ENCODE measurements at places on chromosomes 2 and 18.
A peak's percentile ranks its signal among the peaks of the same experiment; 100 is the strongest.

GRCh38 chr18:3368193-3368592 lies 81.8 kb upstream of the TGIF1 start:
- DNase-seq, result no peak

DNA sequence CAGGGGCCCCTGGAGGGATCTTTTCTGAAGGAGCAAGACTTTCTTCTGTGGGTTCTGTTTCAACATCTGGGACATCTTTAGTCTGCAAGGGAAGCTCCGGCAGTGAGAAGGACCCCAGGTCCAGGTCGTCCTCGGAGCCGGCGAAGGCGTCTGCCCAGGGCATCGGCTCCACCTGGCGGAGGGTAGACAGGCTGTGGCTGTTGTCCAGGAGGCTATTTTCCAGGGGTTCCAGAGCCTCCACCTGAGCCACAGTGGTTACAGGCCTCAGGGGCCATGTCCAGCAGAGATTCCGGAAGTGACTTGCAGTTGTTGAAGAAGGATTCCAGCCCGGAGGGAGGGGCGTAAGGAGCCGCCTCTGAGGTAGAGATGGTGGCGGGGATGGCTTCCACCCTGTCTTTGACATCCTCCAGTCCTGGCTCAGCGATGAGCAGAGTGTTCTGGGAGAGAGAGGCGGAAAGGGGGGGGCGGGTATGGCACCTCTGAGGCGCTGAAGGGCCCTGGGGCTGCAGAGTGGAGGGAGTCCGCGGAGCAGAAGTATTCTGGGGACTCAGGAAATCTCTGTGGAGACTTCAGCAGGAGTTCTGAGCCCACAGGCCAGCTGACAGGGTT lies 891.3 kb upstream of the LRRTM1 start:
- no peak for DNase-seq

GRCh38 chr2:100502782-100503181 lies 32.5 kb downstream of the NMS start:
- DNase-seq, result no peak

GRCh38 chr2:218217360-218218267 lies 625 bp downstream of the ARPC2 start:
- peak; percentile 71 for DNase-seq

GRCh38 chr2:55213822-55214221 lies 18.3 kb downstream of the CLHC1 start:
- no peak for DNase-seq

GRCh38 chr2:191296083-191297006 lies 51.1 kb downstream of the MYO1B start:
- DNase-seq, result no peak

- DNase-seq, result no peak
Measured at GRCh38 chr2:182668671-182669070, 47.4 kb upstream of the DNAJC10 start.

- DNase-seq, result no peak
Measured at GRCh38 chr2:235573331-235574221, 79.7 kb downstream of the AGAP1 start.

- DNase-seq, result peak; percentile 43
Measured at GRCh38 chr18:45974088-45974536, 7.0 kb upstream of the EPG5 start.

DNA sequence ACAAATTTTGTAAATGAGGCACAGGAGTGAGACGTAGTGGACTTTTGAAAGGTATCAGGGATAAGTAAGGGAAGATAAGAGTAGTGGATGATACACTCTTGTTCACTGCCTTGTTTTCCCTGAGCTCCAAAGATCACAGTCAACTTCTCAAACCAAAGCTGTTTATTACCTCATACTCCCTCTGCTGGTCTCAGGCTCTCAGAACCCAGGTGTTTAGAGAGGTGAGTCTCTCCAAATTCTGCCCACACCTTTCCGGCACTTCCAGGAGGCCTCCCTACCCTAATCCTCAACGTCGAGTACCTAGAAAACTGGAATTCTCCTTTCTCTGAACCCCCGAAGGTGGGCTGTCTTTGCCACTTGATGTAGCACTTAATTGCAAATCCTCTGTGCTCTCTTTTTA lies 621.1 kb downstream of the BCL11A start:
- DNase-seq, result no peak

- no peak for DNase-seq
Measured at GRCh38 chr2:168801961-168802858, at the start of gene NOSTRIN. Gene NOSTRIN, plus strand, starts transcription at chr2:168802637. Its CDS starts 10 bp downstream, at chr2:168802647.

GRCh38 chr2:107738266-107738665 lies 88.4 kb upstream of the RGPD4 start:
- no peak for DNase-seq

- no peak for DNase-seq
Measured at GRCh38 chr2:79619976-79620375, 107.1 kb downstream of the CTNNA2 start.

GRCh38 chr18:6022074-6022444 lies 126.7 kb upstream of the TMEM200C start:
- DNase-seq, result no peak

GRCh38 chr2:143937723-143938350 lies 582.1 kb downstream of the ZEB2 start:
- DNase-seq, result no peak

DNA sequence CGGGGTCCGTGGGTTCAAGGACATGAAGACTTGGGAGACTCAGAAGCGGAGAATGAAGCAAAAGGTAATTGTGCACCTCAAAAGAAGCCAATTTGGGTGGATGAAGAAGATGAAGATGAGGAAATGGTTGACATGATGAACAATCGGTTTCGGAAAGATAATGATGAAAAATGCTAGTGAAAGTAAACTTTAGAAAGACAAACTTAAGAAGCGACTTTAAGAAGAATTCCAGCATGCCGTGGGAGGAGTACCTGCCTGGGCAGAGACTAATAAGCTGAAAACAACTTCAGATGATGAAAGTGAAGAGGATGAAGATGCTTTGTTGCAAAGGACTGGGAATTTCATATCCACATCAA lies 43.5 kb downstream of the PSTPIP2 start:
- DNase-seq, result no peak

GRCh38 chr18:78873926-78874500 lies 105.6 kb upstream of the SALL3 start:
- no peak for DNase-seq

DNA sequence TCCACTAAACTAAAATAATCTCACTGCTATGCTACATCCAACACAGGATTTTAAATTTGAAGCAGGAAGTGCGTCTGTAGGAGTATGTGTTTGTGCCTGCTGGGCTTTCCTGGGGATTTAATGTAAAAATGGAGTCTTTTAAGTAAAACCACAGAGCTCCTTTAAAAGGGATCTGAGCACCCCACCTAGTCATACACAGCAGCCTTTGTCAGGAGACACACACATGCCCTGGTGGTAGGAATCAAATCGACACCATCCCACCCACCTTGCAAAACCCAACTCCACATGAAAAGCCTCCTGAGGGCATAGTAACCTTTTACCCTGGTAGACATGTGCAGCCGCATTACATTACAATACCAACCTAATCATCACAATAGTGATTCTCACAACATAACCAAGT lies 29.1 kb downstream of the UXS1 start:
- no peak for DNase-seq

GRCh38 chr2:141595316-141595920 lies 535.4 kb downstream of the LRP1B start:
- DNase-seq, result no peak

GRCh38 chr2:159609811-159610549 lies 6.4 kb downstream of the BAZ2B start:
- no peak for DNase-seq

DNA sequence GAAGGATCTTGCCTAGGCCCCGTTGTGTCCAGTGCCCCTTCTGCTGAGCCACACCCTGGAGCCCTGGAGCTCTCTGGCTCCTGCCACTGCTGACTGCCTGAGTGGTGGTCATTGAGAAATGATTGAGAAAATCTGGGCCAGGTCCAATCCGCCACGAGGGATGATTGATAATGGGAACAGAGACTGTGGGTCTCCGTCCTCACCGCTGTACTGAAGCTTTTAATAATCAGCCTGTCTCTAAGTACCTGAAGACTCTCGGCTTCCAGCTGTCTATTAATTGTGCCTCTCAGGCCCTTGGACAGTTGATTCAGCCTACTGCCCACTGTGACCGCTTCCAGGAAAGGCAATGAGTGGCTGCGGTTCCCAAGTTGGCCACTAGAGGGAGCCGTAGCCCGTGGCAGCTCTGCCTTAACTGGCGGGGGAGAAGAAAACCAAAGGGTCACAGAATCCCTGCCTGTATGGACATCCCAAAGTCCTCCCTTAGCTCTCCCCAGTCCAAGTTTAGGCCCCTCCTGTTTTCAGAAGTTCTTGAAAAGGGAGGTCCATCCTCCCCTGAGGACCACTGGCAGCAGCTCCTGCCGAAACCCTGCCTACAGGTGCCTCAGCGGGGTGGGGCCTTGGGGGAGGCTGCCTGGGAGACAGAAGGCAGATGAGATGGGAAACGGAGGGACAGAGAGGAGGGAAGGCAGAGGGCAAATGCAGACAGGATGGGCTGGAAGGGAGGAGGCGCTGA lies 213.6 kb downstream of the TNS1 start:
- peak; percentile 41 for DNase-seq

- DNase-seq, result no peak
Measured at GRCh38 chr2:119864318-119864717, 104.6 kb downstream of the PTPN4 start.

DNA sequence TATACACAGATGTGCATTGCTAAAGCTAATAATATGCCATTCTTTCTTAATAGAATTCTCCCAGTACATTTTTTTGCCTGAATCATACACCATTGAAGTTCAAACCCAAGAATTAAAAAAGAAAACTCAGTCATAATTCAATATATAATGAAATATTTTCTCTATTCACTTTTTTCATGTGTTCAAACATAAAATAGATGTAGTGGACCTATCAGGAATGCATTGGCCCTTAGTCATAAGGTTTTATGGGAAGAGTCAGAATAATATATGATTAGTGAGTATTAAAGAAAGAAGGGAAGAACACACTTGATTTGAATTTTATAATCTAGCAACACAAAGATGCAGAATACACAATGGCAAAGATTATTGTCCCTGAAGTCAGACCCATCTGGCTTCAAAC lies 297.0 kb upstream of the COL3A1 start:
- no peak for DNase-seq

DNA sequence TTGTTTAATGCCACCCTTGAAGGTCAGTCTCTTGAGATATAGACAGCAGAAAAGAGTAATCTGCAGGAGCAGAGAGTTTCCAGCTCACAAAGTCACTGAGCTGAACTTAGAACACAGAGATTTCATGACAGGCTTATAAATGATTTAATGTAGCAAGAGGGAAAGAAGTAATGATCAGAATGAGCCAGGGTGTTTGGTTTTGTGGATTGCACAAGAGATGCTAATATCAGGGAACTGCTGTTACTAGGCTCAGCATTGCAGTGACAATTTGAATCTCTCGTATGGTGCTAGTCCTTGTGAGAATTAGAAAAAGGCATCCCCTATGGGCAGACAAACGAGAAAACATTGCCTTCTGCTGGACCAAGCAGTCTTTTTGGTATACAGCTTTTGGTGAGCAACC lies 61.7 kb upstream of the ITGB6 start:
- no peak for DNase-seq

GRCh38 chr2:216134958-216135541 lies 25.9 kb downstream of the XRCC5 start:
- no peak for DNase-seq

DNA sequence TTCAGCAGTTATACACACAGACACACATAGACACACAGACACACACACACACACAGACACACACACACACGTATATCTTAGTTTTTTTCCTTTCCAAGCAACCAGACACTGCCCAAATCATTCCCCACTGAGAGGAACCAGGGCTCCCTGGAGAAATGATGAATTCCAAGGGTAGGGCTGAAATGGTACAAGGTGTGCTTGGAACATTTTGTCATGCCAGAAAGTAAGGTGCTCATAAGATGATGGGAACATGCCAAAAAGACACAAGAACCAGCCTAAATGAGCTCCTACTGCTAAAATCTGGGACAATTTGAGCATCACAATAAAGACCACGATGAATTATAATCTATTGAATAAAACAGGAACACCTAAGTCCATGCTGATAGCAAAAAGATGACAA lies 103.3 kb downstream of the MEP1B start:
- DNase-seq, result no peak

GRCh38 chr2:217868911-217869334 lies 133.9 kb downstream of the TNS1 start:
- no peak for DNase-seq

GRCh38 chr2:121955872-121956271 lies 200.4 kb downstream of the TSN start:
- DNase-seq, result no peak

GRCh38 chr2:10048501-10049171 lies 5.3 kb downstream of the KLF11 start:
- DNase-seq, result no peak

DNA sequence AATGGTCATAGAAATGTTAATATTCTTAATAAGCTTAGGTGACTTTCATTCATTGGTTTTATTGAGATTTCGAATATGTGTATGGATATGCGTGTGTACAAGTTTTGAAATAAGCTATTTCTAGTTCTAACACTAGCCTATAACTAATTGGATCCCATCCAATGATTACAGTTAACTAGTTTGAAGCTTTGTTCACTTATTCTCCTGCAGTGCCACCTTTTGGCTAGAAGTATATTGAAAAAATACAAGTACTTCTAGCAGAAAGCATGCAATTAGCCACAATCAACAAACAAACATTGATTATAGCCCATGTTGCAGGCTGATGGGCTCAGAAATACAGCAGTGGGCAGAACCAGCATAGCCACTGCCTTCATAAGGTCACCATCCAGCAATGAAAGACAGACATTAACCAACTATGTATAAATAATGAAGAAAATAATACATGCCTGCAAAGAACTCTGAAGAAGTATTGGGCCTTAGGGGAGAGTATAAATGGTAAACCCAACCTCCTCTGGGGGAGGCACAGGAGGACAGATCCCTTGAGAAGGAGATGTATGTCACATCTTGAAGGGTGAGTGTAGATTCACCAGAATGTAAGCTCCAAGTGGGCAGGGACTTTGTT lies 5.1 kb upstream of the PIEZO2 start:
- DNase-seq, result no peak

All from stimulated activated CD4-positive, alpha-beta T cell treated with anti-CD3 and anti-CD28 coated beads, TNF-alpha, amount 100 ng/mL, for 48 hours (primary cell).